ENCODE measurements at places on chromosomes 2 and 18. TPM values are rescaled to one million over a fixed set of nuclear protein-coding genes. Genes with fewer than 3 reads are reported as not detected.

- peak; percentile 73 for DNase-seq
These were observed 18.8 kb downstream of the TEX44 start for GRCh38 chr2:231611273-231612108.

Gene LYPD6B
- total RNA-seq: not detected

Gene TRAF3IP1
- total RNA-seq: 8.4 TPM

Gene GALNT13
- 0.45 TPM for total RNA-seq

Gene TSPYL6
- 0.25 TPM for total RNA-seq

DNA sequence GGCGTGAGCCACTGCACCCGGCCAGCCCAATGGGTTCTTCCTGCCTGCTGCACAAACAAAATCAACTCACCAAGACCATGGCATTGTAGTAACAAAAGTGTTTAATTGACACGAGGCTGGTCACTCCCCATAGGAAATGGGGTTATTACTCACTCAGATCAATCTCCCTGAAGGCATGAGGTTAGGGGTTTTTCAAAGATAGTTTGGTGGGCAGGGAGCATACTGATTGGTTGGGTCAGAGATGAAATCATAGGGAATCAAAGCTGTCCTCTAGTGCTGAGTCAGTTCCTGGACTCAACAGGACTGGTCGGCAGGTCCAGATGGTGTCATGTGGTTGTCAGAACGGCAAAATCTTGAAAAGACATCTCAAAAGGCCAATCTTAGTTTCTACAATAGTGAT lies 122.1 kb downstream of the TMEM17 start:
- no peak for DNase-seq

DNA sequence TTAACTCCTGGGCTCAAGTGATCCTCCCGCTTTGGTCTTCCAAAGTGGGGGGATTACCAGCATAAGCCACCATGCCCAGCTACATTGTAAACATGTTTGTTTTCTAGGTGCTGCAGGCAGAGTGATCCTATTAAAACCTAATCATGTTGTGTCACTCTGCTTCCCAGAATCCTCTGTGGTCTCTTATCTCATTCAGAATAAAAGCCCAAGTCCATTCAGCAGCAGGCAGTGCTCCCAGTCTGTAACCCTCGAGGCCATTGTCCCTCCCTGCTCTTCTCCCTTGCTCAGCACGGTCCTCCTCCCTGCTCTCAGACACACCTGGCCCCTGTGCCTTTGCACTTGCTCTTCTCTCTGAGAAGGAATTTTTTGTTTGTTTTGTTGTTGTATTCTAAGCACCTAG lies 11.1 kb upstream of the CABYR start:
- DNase-seq: no peak

Gene ECEL1
- not detected for total RNA-seq

- DNase-seq: no peak
These were observed 57.3 kb downstream of the RHOB start for GRCh38 chr2:20504174-20504573.

GRCh38 chr2:142742371-142743214 lies 134.9 kb upstream of the KYNU start:
- peak; percentile 25 for DNase-seq

Gene CD8B2
- not detected for total RNA-seq

GRCh38 chr2:200159357-200159707 lies 147.2 kb upstream of the SPATS2L start:
- no peak for DNase-seq
